ENCODE measurements at places on chromosomes 4 and X.

GRCh38 chrX:69072486-69073006, 92.7 kb downstream of the PJA1 start:
- no peak for DNase-seq

DNA sequence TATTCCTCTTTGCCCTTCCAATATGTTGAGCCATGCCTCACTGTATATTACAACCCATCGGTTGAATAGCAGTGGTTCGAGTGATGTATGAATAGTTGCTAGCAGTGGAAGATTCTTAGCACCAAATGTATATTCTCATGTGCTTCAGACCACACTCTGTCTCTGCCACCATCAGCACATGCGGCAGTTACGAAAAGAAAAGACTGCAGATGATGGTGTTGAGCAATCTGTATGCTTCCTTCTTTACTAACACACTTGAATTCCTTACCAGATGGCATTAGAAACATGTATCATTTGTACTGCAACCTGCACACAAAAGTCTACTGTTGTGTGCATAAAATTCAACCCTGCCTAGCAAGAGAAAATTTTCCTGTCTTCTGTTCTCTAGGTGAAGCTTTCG, 214.6 kb downstream of the ENOX2 start:
- no peak for DNase-seq

DNA sequence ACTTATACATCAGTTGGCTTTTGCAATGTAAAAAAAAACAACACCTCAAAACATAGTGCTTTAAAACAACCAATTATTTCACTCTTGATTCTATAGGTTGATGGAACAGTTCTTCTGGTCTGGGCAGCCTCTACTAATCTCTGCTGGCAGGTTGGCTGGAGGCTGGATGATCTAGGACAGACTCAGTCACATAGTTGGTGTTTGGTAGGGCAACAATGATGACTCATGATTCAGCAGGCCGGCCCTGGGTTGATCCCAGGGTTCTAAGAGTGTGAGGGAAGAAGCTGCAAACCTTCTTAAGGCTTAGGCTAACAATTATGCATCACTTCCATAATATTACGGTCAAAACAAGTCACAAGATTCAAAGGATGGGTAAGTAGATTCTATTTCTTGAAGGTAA, 558.2 kb downstream of the ZNF674 start:
- DNase-seq = no peak

GRCh38 chr4:89898304-89898716, 3.7 kb downstream of the MMRN1 start:
- DNase-seq = no peak

DNA sequence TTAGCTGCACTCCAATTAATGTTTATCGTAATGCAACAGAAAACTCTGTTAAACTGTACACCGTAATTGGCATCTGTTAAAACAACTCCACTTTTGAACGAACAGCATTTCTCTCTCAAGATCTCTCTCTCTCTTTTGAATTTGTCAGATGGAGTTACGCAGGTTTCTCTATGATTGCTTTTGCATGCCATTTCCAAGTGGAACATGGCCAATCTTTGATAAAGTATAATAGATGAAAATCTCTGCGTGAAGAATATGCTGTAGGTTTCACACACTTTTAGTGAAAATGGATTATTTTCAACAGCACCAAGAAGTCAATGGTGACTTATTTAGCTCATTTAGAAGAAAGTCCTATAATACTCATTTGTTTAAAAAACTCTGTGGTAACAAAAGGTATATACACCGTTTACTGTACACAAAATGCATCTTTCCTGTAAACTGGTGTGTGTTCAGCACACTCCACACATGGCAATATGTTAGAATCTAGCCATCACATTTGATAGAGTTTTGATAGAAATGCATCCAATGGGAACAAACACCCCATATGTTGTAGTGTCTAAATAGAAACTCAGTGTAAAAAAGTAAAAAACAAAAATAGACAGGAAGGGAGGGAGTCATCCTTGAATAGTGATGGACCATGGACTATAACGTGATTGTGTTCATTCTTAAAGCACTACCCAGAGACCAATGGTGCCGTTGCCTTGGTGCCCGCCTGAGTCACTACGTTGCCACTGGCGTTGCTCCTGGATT, 5.8 kb upstream of the FGFBP2 start:
- DNase-seq = no peak

- DNase-seq = no peak
Measured at GRCh38 chrX:22041907-22042530, 9.9 kb downstream of the PHEX start.

DNA sequence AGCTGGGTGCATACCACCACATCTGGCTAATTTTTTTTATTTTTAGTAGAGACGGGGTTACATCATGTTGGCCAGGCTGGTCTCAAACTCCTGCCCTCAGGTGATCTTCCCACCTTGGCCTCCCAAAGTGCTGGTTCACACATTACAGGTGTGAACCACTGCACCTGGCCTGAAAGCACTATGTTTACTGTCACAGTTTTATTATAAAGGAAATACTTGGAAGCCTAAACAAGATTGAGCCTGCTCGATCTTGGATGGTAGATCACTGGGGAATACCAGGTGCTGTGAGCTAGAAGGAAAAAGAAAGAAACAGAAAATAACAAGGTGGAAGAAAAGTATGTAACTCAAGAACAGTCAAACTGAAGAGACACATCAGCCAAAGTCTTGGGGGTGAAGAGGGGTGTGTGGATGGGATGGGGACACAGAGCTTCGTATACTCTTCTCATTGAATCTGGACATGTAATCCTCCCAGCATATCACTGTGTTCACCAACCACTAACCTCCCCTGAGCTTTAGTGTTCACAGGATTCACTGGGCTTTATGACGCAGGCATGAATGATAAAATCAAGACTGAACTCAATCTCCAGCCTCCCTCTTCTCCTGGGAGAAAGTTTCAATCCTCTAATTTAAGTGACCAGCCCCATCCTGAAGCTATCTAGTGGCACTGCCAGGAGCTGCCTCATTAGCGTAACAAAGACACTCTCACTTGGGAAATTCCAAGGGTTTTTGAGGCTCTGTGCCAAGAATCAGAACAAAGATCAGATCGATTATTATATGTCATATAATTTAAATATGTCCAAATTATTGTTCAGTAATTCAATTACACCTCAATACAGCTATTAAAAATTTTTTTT, 40.9 kb downstream of the PDS5A start:
- no peak for DNase-seq

GRCh38 chr4:8819019-8819418, 52.6 kb downstream of the HMX1 start:
- no peak for DNase-seq

DNA sequence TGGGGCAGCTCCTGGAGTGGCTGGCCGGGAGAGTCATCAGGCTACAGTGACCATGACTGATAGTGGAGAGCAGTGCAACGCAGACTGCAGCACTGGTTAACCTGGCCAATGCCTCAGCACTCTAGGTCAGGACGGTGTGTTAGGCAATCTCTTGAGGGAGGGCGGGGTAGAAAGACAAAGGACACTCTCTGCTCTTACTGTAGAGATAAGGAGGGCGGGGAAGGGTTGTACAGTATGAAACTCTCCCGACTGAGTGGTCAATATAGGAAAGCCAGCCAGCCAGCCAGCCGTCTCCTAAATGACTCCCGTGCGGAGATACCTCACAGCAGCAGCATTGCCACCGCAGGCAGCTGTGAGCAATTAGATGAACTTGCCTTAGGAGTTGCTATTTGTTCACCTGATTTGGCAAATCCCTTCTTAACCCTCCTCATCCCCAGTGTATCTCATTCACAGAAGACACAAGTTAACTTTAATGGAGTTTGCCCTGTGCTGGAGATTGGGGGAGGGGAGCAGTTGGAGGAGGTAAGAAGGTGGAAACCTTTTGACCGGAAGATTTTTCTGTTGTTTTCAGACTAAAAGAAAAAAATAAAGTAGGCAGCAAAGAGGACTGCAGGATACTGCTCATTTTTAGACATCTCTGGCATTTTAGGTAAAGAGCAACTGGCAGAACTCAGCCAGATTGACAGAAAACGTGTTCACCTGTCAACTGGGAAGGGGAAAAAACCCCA, 330.5 kb downstream of the HNRNPD start:
- DNase-seq = no peak

GRCh38 chr4:19883841-19884240, 367.9 kb upstream of the SLIT2 start:
- DNase-seq = no peak

GRCh38 chr4:171308661-171309060, 504.5 kb upstream of the GALNTL6 start:
- DNase-seq = no peak

- DNase-seq = no peak
Measured at GRCh38 chr4:186172546-186172945, 18.8 kb upstream of the CYP4V2 start.

DNA sequence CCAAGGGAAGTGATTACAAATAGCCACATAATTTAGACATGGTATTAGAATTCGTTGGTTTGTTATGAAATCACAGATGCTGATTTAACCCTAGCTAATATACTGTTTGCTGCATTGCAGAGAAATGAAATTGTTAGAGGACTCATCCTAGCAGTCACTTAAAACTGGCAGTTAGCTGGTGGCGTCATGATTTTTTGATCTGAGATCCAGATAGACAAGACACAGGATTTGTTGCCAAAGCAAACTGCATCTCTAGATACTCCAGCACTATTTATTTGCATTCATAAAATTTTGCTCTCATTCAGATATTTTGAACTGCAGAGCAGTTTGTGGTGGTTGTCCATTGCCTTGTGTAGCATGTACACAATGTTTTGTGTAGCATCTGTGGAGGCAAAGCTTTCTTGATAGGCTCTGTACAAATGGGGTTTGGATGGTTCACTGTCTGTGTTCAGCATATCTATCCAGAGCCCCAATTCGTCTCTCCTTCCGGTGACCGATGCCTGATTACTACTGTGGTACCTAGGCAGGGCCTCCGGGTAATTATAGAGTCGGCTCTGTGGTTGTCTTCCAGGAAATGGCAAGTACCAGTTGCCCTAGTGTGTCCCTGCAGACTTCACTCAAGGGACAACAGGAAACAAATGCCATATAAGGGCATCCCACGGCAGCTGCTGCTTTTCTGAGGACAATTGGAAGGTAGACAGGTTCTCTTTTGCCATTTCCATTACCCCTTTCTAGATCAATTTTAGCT, 30.1 kb upstream of the SPARCL1 start:
- DNase-seq = no peak

DNA sequence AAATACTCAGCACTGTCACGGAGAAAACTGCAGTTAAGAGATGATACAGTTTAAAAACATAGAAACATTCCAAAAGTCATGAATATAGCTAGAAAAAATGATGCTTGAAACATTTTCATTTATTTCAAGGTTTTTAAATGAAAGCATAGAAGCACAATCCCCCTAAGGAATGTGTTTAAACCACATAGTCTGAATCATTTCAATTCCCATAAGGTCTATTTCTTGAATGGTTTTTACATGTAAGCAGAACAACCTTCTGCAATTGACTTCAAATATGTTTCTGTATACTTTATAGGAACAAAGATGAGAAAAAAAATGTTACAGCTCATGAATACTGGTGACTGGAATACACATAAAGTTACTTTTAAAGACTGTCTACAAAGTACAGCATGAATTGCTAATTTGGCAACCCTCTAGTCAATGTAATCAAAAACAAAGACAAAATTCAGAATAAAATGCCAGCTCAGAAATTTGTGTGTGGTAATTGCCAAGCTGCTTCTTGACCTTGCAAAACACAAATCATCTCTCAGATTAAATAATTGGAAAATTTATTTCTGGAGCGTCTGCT, 886.4 kb upstream of the ADGRL3 start:
- DNase-seq = no peak

- no peak for DNase-seq
Measured at GRCh38 chrX:135931644-135932487, 38.4 kb downstream of the SAGE1 start.

- no peak for DNase-seq
Measured at GRCh38 chrX:19810802-19811201, 76.6 kb downstream of the SH3KBP1 start.

- no peak for DNase-seq
Measured at GRCh38 chr4:33989820-33990443, 2254.4 kb downstream of the ARAP2 start.

DNA sequence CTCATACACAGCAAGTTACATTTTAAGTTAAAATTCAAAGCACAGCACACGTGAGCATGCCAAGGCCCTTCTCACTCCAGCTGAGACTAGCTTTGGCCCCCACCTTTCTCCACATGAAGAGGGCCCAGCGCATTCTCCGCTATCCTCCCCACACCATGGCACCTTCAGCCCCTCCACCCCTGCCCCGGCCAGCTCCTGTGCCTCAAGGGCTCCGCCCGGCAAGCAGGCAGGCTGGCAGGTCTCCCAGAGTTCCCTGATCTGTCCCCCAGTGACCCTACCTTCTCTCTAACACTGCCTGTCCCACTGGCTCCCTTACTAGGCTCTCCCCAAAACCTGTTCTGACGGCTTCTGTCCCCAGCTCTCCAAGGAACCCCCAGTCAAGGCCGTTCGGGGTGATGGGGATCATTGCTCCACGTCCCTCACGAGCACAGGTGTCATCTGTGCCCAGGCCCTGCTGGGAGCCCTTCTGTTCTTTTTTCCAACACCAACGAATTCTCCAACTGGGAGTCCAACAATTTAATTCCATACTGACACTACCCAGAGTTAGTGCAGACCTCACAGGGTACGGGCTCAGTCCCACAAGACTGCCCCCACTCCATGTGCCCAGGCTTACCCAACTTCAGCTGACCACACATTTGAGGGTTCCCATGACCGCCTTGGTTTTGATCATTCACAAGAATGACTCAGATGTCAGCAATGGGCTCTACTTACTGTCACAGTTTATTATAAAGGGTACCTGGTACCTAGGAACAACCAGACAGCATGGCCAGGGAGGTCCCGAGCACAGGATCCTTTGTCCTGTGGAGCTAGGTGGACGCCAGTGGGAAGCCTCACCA, 4.2 kb downstream of the LETM1 start:
- no peak for DNase-seq

GRCh38 chr4:39543034-39543433, 15.8 kb upstream of the UGDH start:
- no peak for DNase-seq

Measured in bone marrow (tissue), 2 donors.